ENCODE measurements at places on chromosomes 5 and 9. TPM values are rescaled to one million over a fixed set of nuclear protein-coding genes. Genes with fewer than 3 reads are reported as not detected.

Gene SLC1A3
- 27.1 TPM for total RNA-seq

Gene EFCAB9
- total RNA-seq = not detected

Gene SLCO4C1
- 0.02 TPM for total RNA-seq

Gene FBLL1
- not detected for total RNA-seq

Gene PTCD2
- 15.6 TPM for total RNA-seq

Gene OGN
- not detected for total RNA-seq

Gene ECSCR
- total RNA-seq = 67.7 TPM
